NCI-H2081 (cell line): ENCODE measurements at places on chromosomes 4 and X.

GRCh38 chr4:173420801-173421200, 21.9 kb upstream of the SCRG1 start:
- no peak for DNase-seq

GRCh38 chrX:123696334-123696733, 36.5 kb downstream of the THOC2 start:
- DNase-seq = no peak

DNA sequence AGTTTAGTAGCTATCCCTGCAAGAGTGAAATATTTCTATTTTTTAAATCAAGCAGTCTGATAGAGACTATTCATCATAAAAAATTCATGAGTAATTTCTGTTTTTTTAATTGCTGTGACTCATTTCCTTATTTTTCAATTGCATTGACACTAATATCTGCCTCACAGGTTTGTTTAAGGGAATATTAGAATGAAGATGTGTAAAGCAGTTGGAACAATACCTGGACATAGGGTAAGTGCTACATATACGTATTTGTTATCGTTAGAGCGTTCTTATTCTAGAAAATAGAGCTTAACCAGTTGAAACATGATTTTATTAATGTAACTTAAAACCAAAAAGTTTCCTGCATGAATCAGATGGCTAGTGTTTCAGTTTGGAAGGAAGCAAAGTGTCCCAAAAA, 2211.3 kb downstream of the PCDH7 start:
- no peak for DNase-seq

DNA sequence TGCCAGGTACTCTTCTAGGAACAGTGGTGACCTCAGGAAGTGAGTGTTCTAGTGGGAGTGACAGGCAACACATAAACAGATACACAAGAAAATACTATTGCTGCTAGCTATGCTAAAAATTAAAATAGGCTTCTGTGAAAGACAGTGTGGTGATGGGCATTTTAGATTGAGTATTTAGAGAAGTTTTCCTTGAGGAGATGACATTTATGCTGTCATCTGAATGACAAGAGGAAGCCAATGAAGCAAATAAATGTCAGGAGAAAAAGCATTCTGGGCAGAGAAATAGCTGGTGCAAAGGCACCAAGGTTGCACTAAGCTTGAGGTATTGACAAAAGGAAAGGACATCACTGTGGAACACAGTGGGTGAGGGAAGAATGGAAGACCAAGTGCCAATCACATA, 18.0 kb downstream of the NDNF start:
- no peak for DNase-seq

DNA sequence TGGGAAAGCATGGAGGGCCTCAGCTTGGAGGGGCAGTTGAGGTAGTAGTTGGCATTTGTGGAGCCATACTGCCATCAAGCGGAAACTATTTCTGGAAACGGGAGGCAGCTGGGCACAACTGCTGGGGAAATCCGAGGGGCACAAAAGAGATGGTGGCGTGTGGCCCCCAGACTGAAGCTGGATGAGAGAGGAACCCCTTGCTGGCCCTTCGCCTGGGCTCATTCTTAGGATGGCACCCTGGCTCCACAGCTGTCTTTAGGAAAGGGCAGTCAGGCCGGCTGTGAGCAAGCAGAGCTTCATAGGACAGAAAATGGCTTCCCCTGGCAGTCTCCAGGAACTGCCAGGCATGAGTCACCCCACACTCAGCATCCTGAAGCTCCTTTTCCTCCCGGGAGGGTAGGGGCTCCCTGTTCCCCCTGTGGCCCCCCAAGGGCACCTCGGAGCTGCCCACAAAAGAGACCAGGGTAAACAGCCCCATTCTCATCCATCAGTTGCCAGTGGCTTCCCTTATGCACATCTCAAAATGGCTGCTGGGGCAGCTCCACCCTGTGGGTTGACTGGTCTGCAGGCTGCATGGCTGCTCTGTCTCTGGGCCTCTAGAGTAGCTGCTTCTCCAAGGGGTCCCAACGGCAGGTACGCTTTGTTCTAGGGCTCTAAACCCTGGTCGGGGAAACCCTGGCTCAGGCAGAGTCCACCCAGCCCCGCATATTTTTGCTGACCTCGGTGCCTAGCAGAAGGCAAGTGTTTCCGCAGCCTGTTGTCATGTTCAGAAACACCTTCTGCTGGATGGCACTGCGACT, 64.7 kb downstream of the NBDY start:
- DNase-seq = peak; percentile 4

DNA sequence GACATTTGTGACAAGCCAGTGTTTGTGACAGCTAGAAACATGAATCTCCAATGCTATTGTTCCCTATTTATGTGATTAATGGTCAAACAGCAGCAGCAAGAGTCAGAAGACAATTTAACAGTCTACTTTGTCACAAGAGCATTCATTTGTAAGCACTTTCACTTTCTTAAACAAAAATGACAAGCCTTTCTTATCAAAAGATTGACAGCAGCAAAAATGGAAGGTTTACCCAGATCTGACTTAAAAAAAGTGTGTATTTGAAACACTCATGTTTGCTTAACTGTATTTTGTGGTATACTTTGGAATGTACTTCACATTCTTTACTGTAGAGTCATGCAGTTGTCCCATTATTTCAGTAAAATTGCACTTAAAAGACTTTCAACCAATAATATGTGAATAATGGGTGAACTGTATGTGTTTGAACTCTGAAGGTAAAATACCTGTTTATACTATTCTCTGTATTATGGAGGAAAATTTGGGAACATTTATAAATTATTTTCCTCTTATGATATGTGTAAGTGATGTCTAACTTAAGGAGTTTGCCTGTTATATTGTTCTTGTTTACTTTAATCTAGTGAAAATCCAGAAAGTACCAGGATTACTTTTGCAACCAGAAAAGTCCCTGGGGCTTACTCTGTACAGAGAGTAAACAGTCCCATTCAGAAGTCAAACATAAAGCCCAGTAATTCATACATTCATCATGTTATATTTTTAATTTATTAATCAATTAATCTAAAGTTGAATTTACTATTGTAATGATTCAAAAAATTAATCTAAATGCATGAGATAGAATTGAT, 314.9 kb upstream of the TRAM1L1 start:
- no peak for DNase-seq

DNA sequence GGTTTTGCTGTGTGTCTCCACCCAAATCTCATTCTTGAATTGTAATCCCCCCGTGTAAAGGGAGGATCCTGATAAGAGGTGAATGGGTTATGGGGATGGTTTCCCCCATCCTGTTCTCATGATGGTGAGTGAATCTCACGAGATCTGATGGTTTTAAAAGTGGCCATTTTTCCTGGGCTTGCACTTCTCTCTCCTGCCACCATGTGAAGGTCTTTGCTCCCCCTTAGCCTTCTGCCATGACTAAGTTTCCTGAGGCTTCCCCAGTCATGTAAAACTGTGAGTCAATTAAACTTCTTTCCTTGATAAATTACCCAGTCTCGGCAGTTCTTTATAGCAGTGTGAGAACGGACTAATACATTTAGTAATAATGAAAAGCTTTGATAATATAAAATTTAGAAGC, 46.9 kb downstream of the ANTXR2 start:
- DNase-seq = no peak

- no peak for DNase-seq
Observed at GRCh38 chrX:109826954-109827708, 94.1 kb upstream of the ACSL4 start.

GRCh38 chr4:34469516-34469915, 1774.8 kb downstream of the ARAP2 start:
- no peak for DNase-seq

- no peak for DNase-seq
Observed at GRCh38 chrX:78377186-78377585, 49.8 kb upstream of the CYSLTR1 start.

DNA sequence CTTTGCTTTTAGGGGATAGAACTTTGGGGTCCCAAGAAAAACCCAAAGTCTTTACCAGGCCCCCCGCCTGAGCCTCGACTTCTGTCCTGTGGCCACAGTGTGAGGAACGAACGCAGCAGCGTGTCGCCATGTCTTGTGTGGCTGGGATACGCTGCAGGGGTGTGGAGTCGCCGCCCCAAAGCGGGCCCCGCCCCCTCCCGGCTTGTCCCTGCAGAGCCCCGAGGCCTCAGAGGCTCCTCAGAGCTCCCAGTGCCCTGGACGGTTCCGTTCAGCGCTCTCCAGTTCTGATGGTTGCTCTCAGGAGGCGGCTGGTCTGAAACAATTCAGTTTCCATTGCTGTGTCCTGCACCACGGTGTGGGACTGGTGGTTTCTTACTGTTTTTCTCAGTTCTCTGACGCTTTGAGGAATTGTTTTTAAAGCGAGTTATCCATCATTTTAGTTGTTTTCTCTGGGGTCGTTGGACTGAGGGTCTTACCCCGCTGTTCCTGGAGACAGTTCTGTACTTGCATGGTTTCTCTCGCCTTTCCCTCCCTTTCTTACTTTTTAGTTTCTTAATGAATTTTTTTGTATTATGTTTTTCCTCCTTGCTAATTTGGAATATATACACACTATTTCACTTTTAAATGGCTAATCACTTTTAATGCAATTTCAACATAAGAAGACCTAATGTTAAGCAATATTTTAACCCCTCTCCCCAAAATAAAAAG, 1.6 kb upstream of the IDUA start:
- no peak for DNase-seq

GRCh38 chr4:80331693-80332092, 3.8 kb upstream of the CFAP299 start:
- no peak for DNase-seq

DNA sequence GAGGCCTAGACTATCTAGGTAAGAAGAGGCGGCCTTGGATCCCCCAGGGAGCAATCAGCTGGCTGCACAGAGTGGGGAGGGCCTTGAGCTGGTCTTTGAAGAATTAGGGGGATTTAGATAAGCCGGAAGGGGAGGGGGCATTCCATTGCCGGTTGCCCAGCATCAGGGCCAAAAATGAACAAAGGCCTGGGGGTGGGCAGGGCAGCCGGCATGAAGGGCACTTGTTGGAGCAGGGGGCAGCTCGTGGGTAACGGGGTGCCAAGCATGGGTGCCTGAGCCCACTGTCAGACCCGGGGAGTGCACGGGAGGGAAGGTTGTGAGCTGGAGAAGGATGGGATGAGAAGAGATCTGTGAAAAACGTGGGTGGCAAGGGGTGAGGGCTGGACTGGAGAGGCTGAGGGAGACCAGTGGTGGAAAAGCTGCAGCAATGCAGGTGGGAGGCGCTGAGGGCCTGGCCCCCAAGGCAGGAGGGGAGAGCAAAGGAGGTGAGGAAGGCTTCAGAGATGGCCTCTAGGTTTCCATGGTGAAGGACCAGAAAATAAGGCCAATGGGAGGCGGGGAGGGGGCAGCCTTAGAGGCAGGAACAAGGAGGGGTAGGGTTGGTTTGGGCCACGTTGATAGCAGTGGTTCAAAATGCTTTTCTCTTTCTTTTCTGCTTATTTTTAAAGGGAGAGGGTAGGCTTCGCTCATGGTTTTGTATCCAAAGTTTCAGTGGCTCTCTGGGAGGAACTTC, 8.6 kb downstream of the KLF3 start:
- no peak for DNase-seq

- peak; percentile 43 for DNase-seq
Observed at GRCh38 chrX:154002215-154002719, 17.4 kb downstream of the IRAK1 start.

GRCh38 chr4:39505581-39505980, 21.7 kb downstream of the UGDH start:
- DNase-seq = no peak

DNA sequence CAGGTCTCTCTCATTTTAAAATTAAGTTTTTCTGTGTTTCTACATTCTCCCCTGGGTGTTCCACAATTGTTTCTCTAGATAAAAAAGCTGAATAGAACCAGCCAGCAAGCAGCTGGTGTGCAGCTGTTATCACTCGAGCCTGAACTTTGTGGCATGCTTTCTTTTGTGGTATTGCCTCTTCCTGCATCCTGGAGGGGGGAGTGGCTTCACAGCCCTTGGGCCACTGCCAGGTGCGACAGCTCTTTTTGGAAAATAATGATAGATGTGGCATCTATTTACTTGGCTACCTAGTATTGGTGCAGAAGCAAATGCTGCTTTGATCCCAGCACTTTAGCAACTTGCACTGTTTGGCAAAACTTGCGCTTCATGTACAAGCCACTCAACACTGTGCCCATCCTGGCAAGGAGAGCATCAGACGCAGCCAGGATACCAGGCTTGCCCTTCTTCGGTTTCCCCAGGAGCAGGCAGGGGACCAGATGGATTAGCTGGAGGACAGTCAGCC, 69.4 kb downstream of the HMGB2 start:
- DNase-seq = peak; percentile 37

DNA sequence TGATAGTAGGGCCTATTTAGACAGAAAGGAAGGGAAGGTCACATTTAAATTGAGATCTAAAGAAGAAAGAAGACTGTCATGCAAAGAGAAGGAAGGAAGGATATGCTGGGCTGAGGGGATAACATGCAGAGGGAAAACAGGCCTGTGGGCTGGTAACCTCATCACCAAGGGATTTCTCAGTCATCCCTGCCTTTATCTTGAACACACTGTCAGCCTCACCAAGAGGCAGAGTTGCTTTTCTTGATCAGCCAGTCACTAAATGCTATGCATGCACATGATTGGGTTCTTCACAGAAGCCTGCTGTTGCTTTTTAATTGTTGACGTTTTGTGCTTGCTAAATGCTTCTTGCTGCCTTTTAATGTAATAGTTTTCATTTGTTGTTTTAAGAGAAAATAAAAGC, 113.0 kb downstream of the ARHGAP24 start:
- DNase-seq = no peak

- DNase-seq = no peak
Observed at GRCh38 chr4:1385373-1386340, 20.6 kb downstream of the NKX1-1 start.

DNA sequence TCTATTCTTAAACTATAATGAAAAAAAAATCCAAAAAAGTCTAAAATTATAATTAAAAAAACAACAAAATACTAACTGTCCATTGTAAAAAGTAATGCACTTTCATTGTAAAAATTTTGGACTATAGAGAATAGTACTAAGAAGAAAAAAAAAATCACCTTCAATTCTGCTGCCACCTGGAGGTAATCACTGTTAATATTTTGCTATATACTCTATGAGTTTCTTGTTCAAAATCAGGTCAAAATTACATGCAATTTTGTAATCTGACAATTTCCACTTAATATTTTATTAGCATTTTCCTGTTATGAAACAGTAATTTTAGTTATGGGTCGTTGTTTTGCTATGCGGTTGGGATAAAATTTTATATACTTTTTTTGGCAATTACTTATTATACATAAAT, 62.0 kb downstream of the HTT start:
- no peak for DNase-seq

GRCh38 chr4:22030307-22030706, 81.7 kb upstream of the KCNIP4 start:
- DNase-seq = peak; percentile 82

GRCh38 chr4:96713271-96713850, 873.5 kb downstream of the PDHA2 start:
- DNase-seq = no peak

DNA sequence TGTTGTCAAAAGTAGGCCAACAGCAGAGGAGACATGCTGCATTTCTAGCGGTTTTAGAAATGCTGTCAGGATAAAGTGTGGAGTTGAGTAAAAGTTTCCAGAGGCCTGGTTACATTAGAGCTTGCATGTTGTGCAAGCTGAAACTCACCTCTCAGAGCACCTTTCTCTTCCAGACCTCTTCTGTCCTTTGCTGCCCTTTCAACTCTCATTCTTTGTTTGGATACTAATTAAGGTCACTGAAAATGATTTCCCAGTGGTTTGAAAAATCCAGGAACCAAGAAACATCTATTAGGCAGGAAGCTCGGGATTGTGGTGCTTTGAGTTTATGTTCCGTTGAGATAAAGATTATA, 426.6 kb downstream of the MAPK10 start:
- DNase-seq = no peak

- DNase-seq = peak; percentile 32
Observed at GRCh38 chrX:70030301-70030767, 19.4 kb downstream of the AWAT2 start.
